ENCODE measurements at places on chromosomes 6 and 20. TPM values are rescaled to one million over a fixed set of nuclear protein-coding genes. Genes with fewer than 3 reads are reported as not detected.

DNA sequence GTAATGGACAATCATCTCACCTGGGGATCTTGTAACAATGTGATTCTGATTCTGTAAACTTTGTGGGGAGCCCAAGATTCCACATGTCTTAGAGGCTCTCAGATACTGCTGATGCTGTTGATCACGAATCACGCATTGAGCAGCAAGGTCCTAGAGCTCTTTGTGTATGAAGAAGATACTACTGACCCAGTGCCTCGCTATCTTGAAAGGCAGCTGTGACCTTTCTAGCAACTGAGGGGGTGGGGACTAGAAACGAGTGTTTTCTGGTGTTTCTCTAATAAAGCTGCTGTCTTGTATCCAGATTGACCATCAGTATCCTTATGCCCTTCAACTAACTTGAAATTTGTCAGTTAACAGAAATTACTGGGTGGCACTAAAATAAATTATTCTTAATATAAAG is 142.9 kb downstream of the MTHFD1L start:
- H3K36me3 ChIP-seq, result no peaks in the 10 kb centered on the region
- peaks cover 22% of the 10 kb centered on the region for H3K4me1 ChIP-seq
- H3K27me3 ChIP-seq, result no peaks in the 10 kb centered on the region
- no peak for DNase-seq

- H3K4me1 ChIP-seq, result peaks cover 4% of the 10 kb centered on the region
- no peak for DNase-seq
- H3K4me3 ChIP-seq, result no peak overlapping the region
- H3K27me3 ChIP-seq, result no peaks in the 10 kb centered on the region
- no peaks in the 10 kb centered on the region for H3K36me3 ChIP-seq
- H3K27ac ChIP-seq, result no peak overlapping the region
These were observed 35.5 kb downstream of the PSMB9 start for GRCh38 chr6:32889533-32889932.

GRCh38 chr6:109453594-109454495 is 1.7 kb downstream of the MICAL1 start:
- peaks cover 73% of the 10 kb centered on the region for H3K4me1 ChIP-seq
- no peaks in the 10 kb centered on the region for H3K36me3 ChIP-seq
- peak overlapping the region; percentile 92 for H3K27ac ChIP-seq

DNA sequence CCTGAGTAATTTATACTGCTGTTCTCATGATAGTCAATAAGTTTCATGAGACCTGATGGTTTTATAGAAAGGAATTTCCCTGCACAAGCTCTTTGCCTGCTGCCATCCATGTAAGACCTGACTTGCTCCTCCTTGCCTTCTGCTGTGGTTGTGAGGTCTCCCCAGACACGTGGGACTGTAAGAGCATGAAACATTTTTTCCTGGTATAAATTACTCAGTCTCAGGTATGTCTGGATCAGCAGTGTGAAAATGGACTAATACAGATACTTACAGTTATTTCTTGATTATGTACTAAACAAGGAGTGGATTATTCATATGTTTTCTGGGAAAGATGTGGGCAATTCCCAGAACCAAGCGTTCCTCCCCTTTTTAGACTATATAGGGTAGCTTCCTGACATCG is 1.9 kb upstream of the TRIM38 start:
- no peaks in the 10 kb centered on the region for H3K27me3 ChIP-seq
- H3K36me3 ChIP-seq, result no peaks in the 10 kb centered on the region
- H3K27ac ChIP-seq, result no peak overlapping the region
- H3K4me3 ChIP-seq, result no peak overlapping the region
- no peak for DNase-seq
- peaks cover 26% of the 10 kb centered on the region for H3K4me1 ChIP-seq

- no peak overlapping the region for H3K27ac ChIP-seq
- no peaks in the 10 kb centered on the region for H3K27me3 ChIP-seq
- H3K4me1 ChIP-seq, result no peaks in the 10 kb centered on the region
- no peak overlapping the region for H3K4me3 ChIP-seq
- no peaks in the 10 kb centered on the region for H3K36me3 ChIP-seq
These were observed 22.3 kb upstream of the LAMP5 start for GRCh38 chr20:9492067-9492466.

GRCh38 chr20:61119794-61120410 is 132.2 kb upstream of the CDH4 start:
- no peak overlapping the region for H3K27ac ChIP-seq
- H3K4me3 ChIP-seq, result no peak overlapping the region
- no peaks in the 10 kb centered on the region for H3K36me3 ChIP-seq
- DNase-seq, result no peak
- no peaks in the 10 kb centered on the region for H3K4me1 ChIP-seq

DNA sequence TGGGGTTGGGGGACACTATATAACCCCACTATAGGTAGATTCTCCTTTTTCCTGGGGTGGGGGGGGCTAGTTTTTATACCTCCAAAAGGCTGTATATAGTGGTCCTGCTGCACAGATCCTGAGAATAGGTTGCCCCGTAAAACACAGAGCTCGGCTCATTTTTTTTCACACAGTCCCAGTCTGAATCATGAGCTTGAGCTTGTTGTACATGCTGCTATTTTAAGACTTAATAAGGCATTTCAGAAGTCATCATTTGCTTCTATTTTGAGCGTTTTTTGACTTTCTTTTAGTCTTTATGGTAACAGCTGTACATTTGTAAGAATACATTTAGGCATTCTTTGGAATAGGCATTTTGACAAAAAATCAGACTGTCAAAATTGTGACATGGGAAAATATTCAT is 30.5 kb downstream of the SLC9A8 start:
- no peak overlapping the region for H3K27ac ChIP-seq
- H3K27me3 ChIP-seq, result no peaks in the 10 kb centered on the region
- peaks cover 9% of the 10 kb centered on the region for H3K4me1 ChIP-seq
- peaks cover 58% of the 10 kb centered on the region for H3K36me3 ChIP-seq
- no peak overlapping the region for H3K4me3 ChIP-seq

DNA sequence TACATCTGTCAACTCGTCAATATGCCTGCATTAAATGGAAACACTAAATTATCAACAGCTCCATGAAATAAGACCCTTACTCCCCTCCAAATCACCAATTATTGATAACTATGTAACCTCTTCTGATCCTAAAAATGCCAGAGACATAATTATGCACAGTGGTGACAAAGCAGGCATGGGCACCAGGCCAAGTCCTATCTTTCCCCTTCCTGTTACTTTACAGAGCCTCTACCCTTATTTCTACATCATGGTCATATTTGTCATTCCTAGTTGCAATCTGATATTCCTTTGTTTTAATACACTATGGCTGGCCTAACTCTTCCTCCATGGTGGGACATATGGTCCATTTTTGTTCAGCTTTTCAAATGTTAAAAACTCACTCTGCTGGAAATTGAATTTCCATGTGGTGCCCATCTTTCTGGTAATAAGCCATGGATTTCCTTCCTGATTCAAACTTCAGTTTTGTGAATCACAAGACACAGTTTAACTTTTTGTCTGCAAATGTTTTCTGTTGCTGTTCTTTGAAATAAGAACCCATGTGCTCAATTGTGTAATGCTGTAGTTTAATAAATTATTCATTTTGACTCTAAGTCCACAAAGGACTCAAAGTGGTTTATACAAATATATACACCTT is 41.8 kb upstream of the ARFGEF2 start:
- no peak for DNase-seq
- no peaks in the 10 kb centered on the region for H3K4me1 ChIP-seq
- H3K27me3 ChIP-seq, result no peaks in the 10 kb centered on the region
- H3K27ac ChIP-seq, result no peak overlapping the region

DNA sequence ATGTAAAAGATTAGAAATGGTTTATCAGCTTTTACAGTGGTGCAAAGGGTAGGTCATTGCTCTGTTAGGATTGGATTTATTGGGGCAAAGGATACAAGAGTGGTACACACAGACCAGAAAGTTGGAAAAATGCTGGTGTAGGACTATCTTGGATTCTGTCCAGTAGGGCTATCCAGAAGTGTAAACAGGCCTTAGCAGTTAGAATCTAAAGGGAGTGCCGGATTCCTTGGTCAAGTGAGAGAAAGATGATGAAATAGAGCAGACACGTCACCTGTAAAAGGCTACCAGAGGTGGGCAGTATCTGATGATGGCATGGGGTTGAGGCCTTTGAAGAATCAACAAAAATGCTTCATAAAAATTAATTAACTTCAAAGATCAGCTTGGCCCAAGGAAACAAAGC is 975.9 kb downstream of the KIF16B start:
- no peak overlapping the region for H3K27ac ChIP-seq
- no peak for DNase-seq

- DNase-seq, result no peak
- H3K27ac ChIP-seq, result no peak overlapping the region
- H3K4me1 ChIP-seq, result no peaks in the 10 kb centered on the region
- H3K27me3 ChIP-seq, result no peaks in the 10 kb centered on the region
- H3K36me3 ChIP-seq, result no peaks in the 10 kb centered on the region
These were observed 586.5 kb downstream of the EPM2A start for GRCh38 chr6:145148776-145149175.

The ZNF311 gene
- total RNA-seq, result 0.38 TPM

The LY6G5C gene
- total RNA-seq, result not detected

The SRC gene
- total RNA-seq, result 32.4 TPM
